Anterior cingulate cortex (tissue), 58 donors: ENCODE measurements at places on chromosomes 7 and 10.

GRCh38 chr7:85135977-85136376 is 50.9 kb downstream of the SEMA3D start:
- DNase-seq: no peak

GRCh38 chr7:99196536-99197258 is 11.2 kb downstream of the KPNA7 start:
- no peak for DNase-seq

DNA sequence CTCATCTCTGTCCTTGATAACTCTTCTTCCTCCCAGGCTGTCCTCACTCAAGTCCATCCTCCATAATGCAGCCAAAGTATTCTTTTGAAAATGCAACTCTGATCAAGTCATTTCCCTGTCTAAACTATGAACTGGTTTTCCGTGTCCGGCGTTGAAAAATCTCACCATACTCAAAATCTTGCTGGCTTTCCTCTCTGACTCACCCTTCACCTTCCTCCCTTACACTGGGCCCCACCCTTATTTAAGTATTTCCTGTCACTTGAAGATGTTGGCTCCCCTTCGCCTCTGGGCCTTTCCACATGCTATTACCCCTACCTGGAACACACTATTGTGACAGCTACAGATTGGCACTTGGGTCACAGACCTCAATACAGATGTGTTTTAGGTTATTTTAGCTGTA is 515.6 kb downstream of the INHBA start:
- no peak for DNase-seq

- DNase-seq: no peak
These were observed 2.9 kb downstream of the WAC start for GRCh38 chr10:28535846-28536245.

- no peak for DNase-seq
These were observed 339.2 kb upstream of the PODXL start for GRCh38 chr7:131895541-131896164.

- DNase-seq: no peak
These were observed 54.9 kb downstream of the KMT2E start for GRCh38 chr7:105068886-105069285.

- DNase-seq: peak; percentile 27
These were observed 41.8 kb downstream of the BLNK start for GRCh38 chr10:96229568-96230030.

DNA sequence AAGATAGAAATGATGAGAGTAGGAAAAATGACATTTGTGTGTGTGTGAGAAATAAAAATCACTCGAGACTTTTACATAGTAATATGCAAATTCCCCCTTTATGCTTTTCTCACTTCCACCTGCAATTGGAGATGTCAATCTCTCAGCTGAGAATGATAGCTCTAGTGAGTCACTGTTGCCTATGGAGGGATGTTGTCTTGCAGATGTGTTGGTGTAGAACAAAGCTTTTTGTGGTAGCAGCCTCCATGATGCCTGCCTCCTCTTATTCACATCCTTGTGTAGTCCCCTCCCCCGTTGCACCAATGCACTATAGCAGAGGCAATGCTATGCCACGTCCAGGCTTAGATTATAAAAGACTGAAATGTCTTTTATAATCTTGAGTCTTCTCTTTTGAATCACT is 33.8 kb downstream of the SPAG6 start:
- DNase-seq: no peak

DNA sequence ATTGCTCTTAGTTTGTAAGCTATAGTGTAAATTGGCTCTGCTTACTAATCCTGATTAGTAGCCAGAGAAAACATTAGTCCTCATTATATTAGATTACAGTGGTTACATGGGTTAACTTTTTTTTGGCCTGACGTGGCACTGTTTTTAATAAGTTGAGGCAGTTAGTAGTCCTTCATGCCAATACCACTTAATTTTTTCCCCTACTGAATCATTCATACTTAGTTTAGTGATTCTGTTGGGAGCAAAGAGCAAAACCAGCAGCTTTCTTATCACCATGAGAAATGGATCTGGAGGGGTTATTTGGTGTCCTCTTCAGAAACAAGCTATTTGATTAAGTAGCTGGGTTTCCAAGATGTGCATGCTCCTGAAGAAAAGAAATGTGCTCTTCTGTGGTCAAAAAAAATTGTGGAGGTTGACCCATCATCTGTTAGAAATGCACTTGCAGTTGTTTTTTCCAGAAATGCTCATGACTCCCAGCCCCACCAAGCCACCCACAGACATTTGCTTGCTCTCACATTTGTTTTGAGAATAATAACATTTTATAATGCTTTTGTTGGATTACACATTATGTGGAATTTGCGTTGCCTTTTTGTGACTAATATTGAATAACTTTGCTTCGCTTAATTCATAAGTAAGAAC is 258.5 kb downstream of the HDAC9 start:
- DNase-seq: no peak

GRCh38 chr10:84987039-84987438 is 658.6 kb downstream of the CCSER2 start:
- DNase-seq: no peak

- DNase-seq: no peak
These were observed 23.3 kb downstream of the CALML3 start for GRCh38 chr10:5547931-5548660.

DNA sequence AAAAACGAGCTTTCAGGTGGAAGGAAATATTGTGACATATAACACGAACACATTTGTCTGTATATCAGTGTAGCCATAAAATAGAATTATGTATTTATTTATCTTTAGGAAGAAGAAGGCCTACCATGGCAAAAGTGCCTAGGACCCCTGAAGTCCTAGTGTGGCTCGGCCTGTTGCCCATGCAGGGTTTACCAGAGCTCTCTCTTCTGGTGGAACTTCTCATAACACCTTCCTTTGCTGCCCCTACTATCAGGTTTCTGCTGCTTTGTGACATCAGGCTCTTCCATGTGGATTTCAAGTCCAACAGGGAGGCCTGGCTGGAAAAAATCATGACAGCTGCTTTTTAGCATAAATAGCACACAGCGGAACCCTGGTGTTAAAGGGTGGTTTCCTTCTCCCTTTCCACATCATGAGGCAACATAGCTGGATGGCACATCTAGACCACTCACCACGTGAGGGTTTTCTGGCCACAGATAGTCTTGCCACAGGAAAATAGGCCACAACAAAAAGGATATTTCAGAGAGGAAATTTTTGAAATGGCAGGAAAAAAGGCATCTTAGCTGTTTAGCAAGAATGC is 44.8 kb upstream of the ADO start:
- DNase-seq: no peak

GRCh38 chr10:30114881-30115625 is 55.7 kb upstream of the JCAD start:
- DNase-seq: no peak

GRCh38 chr10:23293145-23293724 is 51.4 kb downstream of the C10orf67 start:
- no peak for DNase-seq

GRCh38 chr10:86803156-86803555 is 46.7 kb downstream of the BMPR1A start:
- DNase-seq: no peak

GRCh38 chr10:73648975-73649829 is 6.6 kb downstream of the SYNPO2L start:
- DNase-seq: no peak

DNA sequence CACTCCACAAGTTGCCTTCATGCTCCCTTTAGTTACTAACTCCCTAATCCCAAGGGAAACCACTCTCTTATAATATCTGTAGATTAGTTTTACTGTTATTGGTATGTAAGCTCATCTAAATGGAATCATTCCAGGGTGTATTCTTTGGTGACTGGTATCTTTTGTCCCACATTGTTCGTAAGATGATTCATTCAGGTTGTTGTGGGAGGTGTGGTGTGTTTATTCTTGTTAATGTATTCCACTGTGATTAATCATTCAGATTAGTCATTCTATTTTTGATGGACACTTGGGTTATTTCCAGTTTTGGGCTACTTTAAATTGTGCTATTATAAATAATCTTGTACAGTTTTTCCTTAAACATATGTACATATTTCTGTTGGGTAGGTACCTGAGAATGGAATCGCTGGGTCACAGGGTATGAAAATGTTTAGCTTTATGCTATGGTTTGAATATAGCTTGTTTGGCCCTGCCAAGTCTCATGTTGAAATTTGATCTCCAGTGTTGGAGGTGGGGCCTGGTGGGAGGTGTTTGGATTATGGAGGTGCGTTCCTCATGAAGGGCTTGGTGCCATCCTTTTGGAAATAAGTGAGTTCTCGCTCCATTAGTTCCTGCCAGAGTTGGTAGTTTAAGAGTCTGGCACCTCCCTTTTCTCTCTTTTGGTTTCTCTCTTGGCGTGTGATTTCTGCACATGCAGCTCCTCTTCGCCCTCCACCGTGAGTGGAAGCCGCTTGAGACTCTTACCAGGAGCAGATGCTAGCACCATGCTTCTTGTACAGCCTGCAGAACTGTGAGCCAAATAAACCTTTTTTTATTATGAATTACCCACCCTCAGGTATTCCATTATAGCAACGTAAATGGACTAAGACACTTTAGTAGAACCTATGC is 13.8 kb downstream of the BTRC start:
- no peak for DNase-seq
